ENCODE measurements at places on chromosomes 13 and 19. TPM values are rescaled to one million over a fixed set of nuclear protein-coding genes. Genes with fewer than 3 reads are reported as not detected.

The ADGRE3 gene
- total RNA-seq: not detected

DNA sequence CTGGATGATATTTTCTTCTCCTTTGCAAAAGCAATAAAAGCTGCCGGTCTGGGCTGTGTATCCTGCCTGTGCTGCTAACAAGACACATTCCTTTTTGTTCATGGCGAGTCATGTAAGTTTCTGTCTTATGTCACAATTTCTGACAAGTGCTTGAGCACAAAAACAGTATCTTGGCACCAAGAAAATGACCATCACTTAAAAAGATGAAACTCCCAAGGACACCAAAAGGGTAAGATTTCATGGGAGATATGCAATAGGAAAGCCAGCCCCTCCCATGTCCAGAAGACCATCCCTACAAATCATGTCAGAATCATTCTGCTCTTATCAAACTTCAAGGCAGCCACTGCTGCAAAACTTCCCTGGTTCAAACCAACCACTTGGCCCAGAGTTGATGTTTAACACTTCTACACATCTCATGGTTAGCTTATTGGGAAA lies 375.4 kb upstream of the ZNF507 start:
- no peak for DNase-seq

The PLVAP gene
- total RNA-seq: 159 TPM

- DNase-seq: no peak
These were observed 13.4 kb downstream of the TM6SF2 start for GRCh38 chr19:19259741-19260140.

DNA sequence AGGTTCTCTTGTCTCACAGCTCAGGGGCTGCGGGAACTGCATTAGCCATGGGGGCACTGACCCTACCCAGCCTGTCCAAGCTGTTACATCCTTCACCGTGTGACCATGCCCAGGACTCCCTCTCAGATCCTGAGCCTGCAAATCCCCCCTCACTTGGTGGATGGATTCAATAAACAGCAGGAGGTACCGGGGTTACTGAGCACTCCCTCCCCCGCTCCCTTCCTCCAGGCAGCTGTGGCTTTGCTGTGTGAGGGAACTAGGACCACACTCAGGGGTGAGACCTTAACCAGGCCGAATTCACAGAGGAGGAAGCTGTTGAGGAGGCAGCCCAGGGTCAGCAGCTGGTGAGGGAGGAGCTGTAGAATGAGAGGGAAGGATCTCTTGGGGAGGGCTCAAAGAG lies 27.0 kb upstream of the CEACAM1 start:
- no peak for DNase-seq
